Colonic mucosa (tissue), 4 donors: ENCODE measurements at places on chromosomes 3 and 15. TPM values are rescaled to one million over a fixed set of nuclear protein-coding genes. Genes with fewer than 3 reads are reported as not detected.

FGD5 gene
- total RNA-seq = 8.7 TPM

GRCh38 chr15:36742696-36743095, 163.3 kb downstream of the CDIN1 start:
- no peaks in the 10 kb centered on the region for H3K27me3 ChIP-seq
- DNase-seq = no peak
- no peak overlapping the region for H3K27ac ChIP-seq
- no peaks in the 10 kb centered on the region for H3K4me1 ChIP-seq
- H3K36me3 ChIP-seq = no peaks in the 10 kb centered on the region

KCNMB2 gene
- total RNA-seq = 0.42 TPM

RBP2 gene
- 3.1 TPM for total RNA-seq

GRCh38 chr3:150035301-150035779, 64.6 kb upstream of the PFN2 start:
- H3K36me3 ChIP-seq = no peaks in the 10 kb centered on the region
- no peaks in the 10 kb centered on the region for H3K4me1 ChIP-seq
- no peak overlapping the region for H3K27ac ChIP-seq
- no peaks in the 10 kb centered on the region for H3K27me3 ChIP-seq
- DNase-seq = no peak

GRCh38 chr3:196603683-196604082, 35.2 kb downstream of the FBXO45 start:
- H3K36me3 ChIP-seq = no peaks in the 10 kb centered on the region
- H3K4me3 ChIP-seq = no peak overlapping the region
- no peaks in the 10 kb centered on the region for H3K4me1 ChIP-seq

HACL1 gene
- 19.1 TPM for total RNA-seq

TMEM207 gene
- total RNA-seq = not detected

IFT57 gene
- 67.5 TPM for total RNA-seq

- DNase-seq = no peak
- no peaks in the 10 kb centered on the region for H3K27me3 ChIP-seq
- no peaks in the 10 kb centered on the region for H3K36me3 ChIP-seq
- no peak overlapping the region for H3K4me3 ChIP-seq
- H3K4me1 ChIP-seq = no peaks in the 10 kb centered on the region
- H3K27ac ChIP-seq = no peak overlapping the region
These were observed 195.8 kb downstream of the PLCH1 start for GRCh38 chr3:155549087-155549486.

- no peak for DNase-seq
- no peak overlapping the region for H3K4me3 ChIP-seq
- H3K27me3 ChIP-seq = no peaks in the 10 kb centered on the region
- no peaks in the 10 kb centered on the region for H3K36me3 ChIP-seq
These were observed 160.8 kb downstream of the ALCAM start for GRCh38 chr3:105527535-105527934.

DNA sequence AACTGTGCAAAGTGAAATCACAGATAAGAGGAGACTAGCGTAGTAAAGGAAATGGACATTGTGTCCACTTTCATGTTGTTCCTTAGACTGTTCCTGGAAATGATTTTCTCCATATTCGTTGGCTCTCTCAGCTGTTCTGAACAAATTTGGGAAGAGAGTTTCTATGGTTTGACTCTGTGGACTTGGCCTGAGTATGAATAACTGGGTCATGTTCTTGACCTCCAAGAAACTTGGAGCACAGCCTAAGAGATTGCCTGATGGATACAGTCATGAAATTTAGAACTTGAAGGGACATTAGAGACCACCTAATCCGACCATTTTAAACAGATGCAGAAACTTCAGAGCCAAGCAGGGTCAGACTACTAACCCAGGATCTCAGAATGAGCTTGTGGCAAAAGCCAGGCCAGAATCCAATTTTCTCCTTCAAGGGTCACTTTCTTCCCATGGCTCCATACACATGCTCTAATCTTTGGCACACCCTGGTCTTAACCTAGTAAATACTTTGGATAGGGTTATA, 430.4 kb downstream of the RBMS3 start:
- no peaks in the 10 kb centered on the region for H3K27me3 ChIP-seq
- DNase-seq = no peak
- no peaks in the 10 kb centered on the region for H3K4me1 ChIP-seq
- no peaks in the 10 kb centered on the region for H3K36me3 ChIP-seq
- no peak overlapping the region for H3K4me3 ChIP-seq

GHRL gene
- 1.1 TPM for total RNA-seq
